ENCODE measurements at places on chromosomes 1 and 21. TPM values are rescaled to one million over a fixed set of nuclear protein-coding genes. Genes with fewer than 3 reads are reported as not detected.

- no peak for DNase-seq
Measured at GRCh38 chr1:201085902-201086735, 26.1 kb downstream of the CACNA1S start.

DNA sequence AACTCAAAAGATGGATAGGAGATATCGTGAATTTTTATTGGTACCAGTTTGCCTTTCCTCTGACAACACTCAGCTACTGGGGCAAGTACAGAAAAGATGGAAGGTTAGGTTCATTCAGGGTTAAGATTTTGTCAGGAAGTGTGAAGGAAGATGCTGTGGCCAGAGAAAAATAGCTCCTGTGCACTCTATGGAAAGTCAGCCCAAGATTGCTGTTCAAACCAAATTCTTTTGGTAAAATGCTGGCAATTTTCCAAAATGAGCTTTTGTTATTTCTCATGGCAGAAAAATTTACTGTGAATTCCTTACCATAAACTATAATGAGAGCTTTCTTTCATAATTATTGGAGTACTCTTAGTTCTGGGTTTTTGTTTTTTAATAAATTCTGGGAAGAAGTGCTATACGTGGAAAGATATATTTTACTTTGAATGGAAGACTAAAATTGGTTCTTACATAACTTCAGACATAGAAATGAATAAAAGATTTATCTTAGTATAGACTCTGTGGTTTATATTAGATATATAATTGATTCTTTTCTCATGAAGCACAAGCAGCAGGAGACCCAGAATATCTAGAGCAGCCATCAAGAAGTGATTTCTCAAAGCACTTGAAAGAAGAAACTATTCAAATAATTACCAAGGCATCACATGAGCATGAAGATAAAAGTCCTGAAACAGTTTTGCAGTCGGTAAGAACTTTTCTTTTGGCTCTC is 112.2 kb downstream of the USP25 start:
- DNase-seq: no peak

- DNase-seq: no peak
Measured at GRCh38 chr1:203499643-203500278, 5.8 kb downstream of the OPTC start.

DNA sequence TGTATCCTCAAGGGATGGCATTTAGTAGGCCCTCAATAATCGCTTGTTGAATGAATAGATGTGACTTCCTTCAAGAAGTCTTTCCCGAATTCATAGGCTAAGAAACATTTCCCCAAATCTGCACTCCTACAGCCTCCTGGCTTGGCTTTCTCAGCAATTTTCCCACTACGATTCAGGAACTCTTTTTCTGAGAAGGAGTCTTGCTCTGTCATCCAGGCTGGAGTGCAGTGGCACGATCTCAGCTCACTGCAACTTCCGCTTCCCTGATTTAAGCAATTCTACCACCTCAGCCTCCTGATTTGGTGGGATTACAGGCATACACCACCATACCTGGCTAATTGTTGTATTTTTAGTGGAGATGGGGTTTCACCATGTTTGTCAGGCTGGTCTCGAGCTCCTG is 37.9 kb upstream of the IFFO2 start:
- DNase-seq: no peak

DNA sequence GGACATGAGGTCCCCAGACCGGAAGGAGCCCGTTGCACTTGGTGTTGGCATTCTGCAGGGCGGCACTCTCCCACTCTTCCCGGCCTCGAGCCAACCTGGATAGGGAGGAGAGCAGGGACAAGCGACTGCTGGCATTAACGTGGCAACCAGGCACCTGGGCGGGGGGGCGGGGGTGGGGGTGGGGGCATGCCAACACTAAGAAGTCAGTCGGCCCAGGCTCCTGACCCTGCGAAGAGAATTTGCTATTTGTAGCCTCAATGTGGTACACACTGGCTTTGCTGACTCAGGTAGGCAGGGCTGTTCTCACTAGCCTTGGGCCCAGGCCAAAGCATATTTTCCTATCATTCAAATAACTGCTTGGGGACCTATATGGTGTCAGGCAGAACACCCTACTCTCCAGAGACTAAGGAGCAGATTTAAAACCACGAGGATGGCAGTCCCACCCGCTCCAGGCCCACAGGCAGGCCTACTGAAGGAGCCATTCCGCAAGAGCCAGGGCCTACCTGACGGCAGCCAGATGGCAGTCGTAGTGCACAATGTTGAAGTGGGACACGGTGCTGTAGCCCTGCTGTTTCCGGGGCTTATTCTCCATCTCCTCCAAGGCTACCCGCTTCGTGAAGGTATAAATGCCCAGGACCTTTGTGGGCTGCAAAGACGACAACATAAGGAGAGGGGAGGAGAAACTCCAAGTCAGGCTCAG is 123.7 kb downstream of the UBR4 start:
- DNase-seq: peak; percentile 76

The PSMB2 gene
- polyA plus RNA-seq: 41.1 TPM

The WNT4 gene
- 0.07 TPM for polyA plus RNA-seq

The PLPPR5 gene
- polyA plus RNA-seq: not detected
